T-helper 22 cell (primary cell): ENCODE measurements at places on chromosomes 6 and 20.

- no peak for DNase-seq
These were observed 61.6 kb downstream of the TRDN start for GRCh38 chr6:123575188-123575587.

GRCh38 chr20:3275064-3275935 is 36.3 kb upstream of the SLC4A11 start:
- no peak for DNase-seq

DNA sequence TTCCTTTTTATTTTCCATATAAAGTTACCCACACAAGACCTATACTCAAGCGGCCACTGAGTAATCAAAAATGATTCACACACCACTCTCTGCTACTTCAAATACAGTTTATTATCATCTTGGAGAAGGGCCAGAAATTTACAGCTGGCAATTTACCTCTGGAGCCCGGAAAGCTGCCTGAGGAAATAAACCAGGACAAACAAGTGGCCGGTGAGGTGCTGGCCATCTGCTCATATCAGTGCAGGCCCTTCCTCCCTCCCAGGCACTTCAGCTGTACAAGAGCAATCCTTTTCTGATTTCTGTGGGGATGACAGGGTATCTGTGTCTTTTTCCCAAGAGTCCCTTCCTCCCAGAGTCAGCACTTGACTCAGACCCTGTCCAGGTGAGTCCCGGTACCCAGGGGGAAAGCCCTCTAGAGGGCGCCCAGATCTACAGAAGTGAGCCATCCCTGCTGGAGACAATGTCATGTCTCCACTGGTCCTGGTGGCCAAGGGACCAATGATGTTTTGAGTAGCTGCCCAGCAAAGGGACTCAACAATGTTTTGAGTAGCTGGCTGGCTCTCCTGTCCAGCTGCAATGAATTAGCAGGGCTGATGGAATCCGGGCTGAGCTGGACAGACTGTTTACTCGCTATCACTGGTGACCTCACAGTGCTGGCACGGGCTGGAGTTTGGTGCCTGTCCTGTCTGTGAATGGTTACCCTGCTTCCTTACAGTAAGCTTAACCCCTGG is 23.6 kb downstream of the LRP11 start:
- no peak for DNase-seq

DNA sequence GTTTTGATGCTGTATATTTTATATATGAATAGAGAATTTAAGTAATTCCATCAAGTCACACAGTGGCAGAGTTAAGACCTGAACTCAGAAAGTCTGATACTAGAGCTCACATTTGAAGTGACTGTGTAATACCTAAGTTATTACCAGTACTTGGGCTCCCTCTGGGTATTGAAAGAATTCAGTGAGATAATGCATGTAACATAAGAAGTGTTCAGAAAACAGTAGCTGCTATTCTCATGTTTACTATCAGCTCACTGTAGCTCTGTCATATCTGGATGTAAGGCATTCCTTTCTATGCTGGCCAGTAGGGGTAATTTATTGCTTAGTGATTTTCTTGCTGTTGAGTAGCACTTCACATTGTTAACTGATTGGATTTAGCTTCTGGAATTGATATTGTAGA is 44.6 kb downstream of the NKX2-4 start:
- no peak for DNase-seq

GRCh38 chr6:13045676-13046075 is 282.7 kb downstream of the TBC1D7 start:
- DNase-seq, result no peak
